ENCODE measurements at places on chromosomes 4 and X.

DNA sequence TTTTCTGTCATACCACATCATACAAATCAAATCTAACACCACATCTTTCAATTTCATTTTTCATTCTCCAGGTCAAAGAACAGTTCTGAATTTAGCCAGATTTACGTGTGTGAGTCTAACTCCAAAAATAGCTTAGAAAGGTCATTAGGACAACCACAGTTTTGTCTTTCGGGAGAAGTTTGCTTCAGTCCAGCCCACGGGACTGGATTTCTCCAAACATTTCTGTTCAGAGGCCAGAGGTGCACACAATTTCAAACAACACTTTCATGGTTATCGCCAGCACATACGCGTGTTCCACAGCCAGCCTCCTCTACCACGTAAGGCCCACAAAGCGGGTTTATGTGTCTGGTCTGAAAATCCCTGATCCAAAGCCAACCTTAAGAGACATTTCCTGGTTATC lies 65.9 kb downstream of the VEGFC start:
- ATAC-seq: no peak

DNA sequence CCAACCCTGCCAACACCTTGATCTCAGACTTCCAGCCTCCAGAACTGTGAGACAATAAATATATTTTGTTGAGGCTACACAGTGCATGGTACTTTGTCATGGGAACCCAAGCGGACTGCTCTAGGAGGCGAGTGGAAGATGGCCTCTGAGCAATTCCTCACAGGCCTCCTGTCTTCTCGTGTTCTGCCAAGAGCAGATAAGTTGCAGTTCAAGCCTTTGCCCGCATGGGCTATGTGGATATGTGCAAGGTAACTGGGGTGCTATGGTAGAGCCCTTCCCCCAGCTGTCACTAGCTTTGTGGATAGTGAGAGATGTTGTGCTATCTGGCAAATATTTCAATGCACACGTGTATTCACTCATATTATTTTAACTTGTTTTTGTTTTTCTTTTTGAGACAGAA lies 156.0 kb upstream of the BCOR start:
- ATAC-seq: no peak

DNA sequence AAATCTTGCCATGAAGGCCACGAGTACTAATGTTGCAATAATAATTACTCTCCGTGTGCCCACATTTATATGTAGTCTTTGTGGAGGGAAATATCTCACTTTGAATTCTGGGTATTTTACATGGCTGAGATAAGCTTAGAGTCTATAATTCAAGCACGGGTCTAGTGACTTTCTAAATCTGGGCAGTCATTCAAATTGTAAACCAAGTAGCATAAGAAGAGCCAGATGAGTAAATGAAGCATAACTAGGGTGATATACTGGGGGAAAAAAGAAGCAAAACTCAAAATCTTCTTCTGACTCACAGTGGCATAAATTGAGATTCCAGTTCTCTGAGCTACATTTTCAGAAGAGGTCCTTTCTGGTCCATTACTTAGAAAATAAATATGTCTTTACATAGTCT lies 53.0 kb downstream of the MAPK10 start:
- no peak for ATAC-seq

DNA sequence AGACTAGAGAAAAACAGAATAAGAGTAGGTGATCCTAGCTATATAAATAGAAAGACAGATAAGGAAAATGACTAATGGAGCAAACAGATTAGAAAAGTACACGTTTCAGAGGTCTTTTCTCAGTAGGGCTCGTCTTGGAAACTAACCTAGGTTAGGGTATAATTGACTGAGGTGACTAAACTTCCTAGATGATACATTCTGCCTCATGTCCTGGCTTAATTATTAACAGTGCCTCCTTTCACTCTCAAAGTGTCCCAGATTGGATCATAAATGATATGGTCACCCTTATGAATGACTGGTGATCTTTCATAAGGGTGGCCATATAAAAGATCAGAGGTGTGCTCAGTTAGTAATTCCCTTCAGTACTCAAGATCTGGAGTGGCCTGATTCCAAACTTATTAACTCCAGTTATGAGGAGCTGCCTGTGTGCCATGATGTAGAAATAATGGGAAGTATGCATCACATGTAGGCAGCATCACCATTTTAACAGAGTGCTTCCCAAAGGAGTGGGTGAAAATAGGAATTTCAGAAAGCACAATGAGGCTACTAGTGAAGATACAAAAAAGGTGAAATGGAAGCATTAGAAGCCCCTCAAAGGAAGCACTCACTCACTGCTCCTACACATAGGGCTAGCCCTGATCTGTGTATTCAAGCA lies 14.7 kb upstream of the GRIA3 start:
- no peak for ATAC-seq

GRCh38 chr4:10866666-10867065 lies 182.1 kb upstream of the CLNK start:
- no peak for ATAC-seq

GRCh38 chrX:38800981-38801845 lies at the start of gene MID1IP1:
Gene MID1IP1, plus strand, starts transcription at chrX:38801459. Its CDS starts 3,488 bp downstream, at chrX:38804947.
- peak; percentile 76 for ATAC-seq

Data from esophagus mucosa (tissue), 1 donor.